ENCODE measurements at places on chromosomes 5 and 9.

DNA sequence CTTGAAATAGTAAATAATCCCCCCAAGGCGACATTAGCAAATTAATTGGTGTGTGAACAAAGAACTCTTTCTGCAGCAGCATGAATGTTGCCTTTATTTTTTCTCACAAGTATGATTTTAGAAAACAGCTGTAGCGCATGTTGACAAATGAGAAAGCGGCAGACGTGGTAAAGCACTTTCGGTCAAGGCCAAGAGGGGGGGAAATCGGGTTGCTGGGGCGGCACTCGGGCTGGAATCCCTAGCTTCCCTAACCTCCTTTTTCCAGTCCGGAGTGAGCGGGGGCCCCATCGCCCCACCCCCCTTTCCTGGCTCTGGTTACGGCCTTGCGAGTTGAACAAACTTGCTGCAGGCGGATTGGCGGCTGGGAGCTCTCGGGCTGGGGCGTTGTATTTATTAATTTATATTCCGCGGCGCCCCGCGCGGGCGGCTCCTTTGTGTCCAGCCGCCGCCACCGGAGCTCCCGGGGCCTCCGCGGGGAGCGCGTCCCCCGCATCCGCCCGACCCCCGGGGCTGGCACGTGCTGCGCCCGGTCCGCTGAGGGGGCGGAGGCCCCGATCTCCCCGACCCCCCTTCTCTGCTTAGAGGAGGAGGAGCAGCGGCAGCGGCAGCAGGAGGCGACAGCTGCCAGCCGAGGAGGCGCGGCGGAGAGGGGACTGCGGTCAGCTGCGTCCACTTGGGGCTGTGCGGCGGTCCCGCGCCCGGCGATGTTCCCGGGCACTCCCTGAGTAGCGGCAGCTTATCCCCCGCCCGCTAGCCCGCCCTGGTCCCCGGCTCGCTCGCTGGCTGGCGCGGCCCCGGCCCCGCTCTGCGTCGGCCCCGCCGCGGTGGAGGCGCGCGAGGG, at the start of gene RHOBTB3:
Gene RHOBTB3, plus strand, starts transcription at position 607 of the 841 bp plus-strand sequence. CDS start 347 bp downstream, outside the sequence.
- H3K4me1 ChIP-seq, result peaks cover 11% of the 10 kb centered on the region
- peak; percentile 31 for DNase-seq
- no peaks in the 10 kb centered on the region for H3K36me3 ChIP-seq

- H3K36me3 ChIP-seq, result no peaks in the 10 kb centered on the region
- H3K4me1 ChIP-seq, result no peaks in the 10 kb centered on the region
- no peak overlapping the region for H3K27ac ChIP-seq
- no peak for DNase-seq
Observed at GRCh38 chr5:62144401-62145022, 161.5 kb upstream of the KIF2A start.

DNA sequence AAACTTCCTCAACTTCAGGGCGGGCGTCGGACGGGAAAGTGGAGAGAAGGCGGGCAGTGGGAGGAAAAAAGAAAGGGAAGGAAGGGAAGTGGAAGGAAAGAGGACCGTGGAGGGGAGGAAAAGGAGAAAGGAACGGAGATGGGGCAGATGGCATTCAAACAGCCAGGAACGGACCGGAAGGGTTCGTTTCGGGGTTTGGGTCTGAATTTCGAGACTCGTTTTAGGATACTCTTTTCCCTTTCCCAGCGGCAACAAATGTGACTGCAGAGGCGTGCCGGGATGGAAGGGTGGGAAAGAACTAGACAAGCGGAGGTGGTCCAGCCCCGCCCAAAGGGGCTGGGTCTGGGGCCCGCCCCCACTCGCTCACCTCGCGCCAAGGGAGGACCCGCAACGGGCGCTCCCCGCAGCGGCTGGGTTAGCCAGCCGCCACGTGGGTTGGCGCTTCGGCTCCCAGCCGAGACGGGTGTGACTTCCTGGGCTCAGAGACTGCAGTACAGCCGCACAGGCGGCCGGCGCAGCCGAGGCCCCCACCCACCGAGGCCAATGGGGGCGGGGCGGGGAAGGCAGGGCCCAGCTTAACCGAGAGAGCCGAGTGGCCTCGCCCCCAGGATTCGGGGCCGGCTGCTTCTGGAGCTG, 2.7 kb downstream of the VCAN start:
- H3K36me3 ChIP-seq, result no peaks in the 10 kb centered on the region
- peak overlapping the region; percentile 21 for H3K4me3 ChIP-seq
- H3K4me1 ChIP-seq, result peaks cover 10% of the 10 kb centered on the region
- DNase-seq, result no peak
- H3K27me3 ChIP-seq, result peaks cover 47% of the 10 kb centered on the region

DNA sequence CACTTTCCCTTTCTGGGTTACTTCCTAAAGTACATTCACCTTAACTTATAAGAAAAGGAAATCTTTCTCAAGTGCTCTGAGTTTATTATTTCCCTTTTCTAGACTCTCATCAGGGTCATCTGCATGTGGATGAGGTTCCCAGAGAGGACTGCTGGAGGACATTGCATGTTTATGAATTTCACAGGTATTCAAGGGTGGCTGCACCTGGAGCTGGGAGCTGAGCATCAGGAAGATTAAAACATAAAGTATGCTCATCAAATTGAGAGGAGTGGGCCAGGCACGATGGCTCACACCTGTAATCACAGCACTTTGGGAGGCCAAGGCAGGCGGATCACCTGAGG, 34.7 kb upstream of the PLIN2 start:
- no peaks in the 10 kb centered on the region for H3K27me3 ChIP-seq
- no peak for DNase-seq
- H3K4me1 ChIP-seq, result peaks cover 16% of the 10 kb centered on the region
- peak overlapping the region; percentile 85 for H3K27ac ChIP-seq

- no peak overlapping the region for H3K4me3 ChIP-seq
- no peaks in the 10 kb centered on the region for H3K4me1 ChIP-seq
- no peak overlapping the region for H3K27ac ChIP-seq
- H3K36me3 ChIP-seq, result no peaks in the 10 kb centered on the region
- H3K27me3 ChIP-seq, result no peaks in the 10 kb centered on the region
Observed at GRCh38 chr9:100268271-100268670, 84.5 kb downstream of the TEX10 start.

- no peak overlapping the region for H3K4me3 ChIP-seq
- no peaks in the 10 kb centered on the region for H3K4me1 ChIP-seq
- H3K27me3 ChIP-seq, result no peaks in the 10 kb centered on the region
- no peak for DNase-seq
Observed at GRCh38 chr5:95572016-95572415, 17.1 kb downstream of the ARSK start.

- no peaks in the 10 kb centered on the region for H3K4me1 ChIP-seq
- H3K27me3 ChIP-seq, result no peaks in the 10 kb centered on the region
- no peaks in the 10 kb centered on the region for H3K36me3 ChIP-seq
- H3K27ac ChIP-seq, result no peak overlapping the region
- H3K4me3 ChIP-seq, result no peak overlapping the region
- no peak for DNase-seq
Observed at GRCh38 chr9:77866878-77867277, 164.7 kb downstream of the GNAQ start.

- H3K4me1 ChIP-seq, result no peaks in the 10 kb centered on the region
- H3K27me3 ChIP-seq, result no peaks in the 10 kb centered on the region
- peak; percentile 5 for DNase-seq
- H3K27ac ChIP-seq, result no peak overlapping the region
Observed at GRCh38 chr9:137828527-137829259, 48.9 kb upstream of the CACNA1B start.

GRCh38 chr5:67815455-67816391, 399.8 kb upstream of the PIK3R1 start:
- DNase-seq, result no peak
- H3K4me3 ChIP-seq, result no peak overlapping the region
- H3K36me3 ChIP-seq, result no peaks in the 10 kb centered on the region
- no peaks in the 10 kb centered on the region for H3K4me1 ChIP-seq
- H3K27me3 ChIP-seq, result peaks cover 3% of the 10 kb centered on the region

DNA sequence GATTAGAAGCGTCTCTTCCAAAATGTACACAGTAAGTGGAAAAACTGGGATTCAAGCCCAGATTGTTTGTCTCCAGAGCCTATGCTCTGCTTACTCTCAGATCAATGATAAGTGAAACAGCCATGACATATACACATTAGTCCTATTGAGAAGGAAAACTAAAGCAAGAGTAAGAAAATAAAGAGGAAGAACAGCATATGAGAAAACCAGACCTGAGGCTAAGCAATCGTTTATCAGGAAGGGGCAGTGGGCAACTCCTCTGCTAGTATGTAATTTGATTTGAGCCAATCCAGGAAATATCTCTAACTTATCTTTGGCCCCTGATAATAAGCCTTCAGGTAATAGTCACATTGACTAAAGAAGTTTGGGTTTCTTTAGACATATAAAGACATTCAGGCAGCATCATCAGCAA, 789.9 kb upstream of the C9orf72 start:
- H3K36me3 ChIP-seq, result no peaks in the 10 kb centered on the region
- no peak for DNase-seq
- no peak overlapping the region for H3K27ac ChIP-seq
- H3K4me3 ChIP-seq, result no peak overlapping the region
- H3K27me3 ChIP-seq, result no peaks in the 10 kb centered on the region

DNA sequence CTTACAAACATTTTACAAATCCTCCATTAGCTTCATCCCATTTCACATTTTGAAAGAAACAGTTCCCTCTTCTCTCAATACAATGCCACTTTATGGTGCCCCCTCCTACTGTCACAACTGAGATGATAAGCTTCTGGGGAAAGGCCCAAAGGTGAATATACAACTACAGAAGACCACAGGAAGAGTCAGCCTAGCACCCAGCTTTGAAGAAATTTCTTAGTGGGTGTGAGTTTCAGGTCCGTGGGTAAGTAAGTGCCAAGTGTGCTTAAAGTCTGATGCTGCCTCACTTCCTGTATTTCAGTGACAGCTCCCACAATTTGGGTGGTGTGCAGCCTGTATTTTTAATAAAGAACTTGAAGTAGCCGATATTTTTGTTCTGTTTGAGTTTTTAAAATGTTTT, 68.1 kb downstream of the ARHGEF28 start:
- no peaks in the 10 kb centered on the region for H3K36me3 ChIP-seq
- H3K4me3 ChIP-seq, result no peak overlapping the region
- H3K27me3 ChIP-seq, result no peaks in the 10 kb centered on the region
- no peaks in the 10 kb centered on the region for H3K4me1 ChIP-seq
- no peak for DNase-seq

GRCh38 chr9:97562542-97562941, 61.1 kb downstream of the TMOD1 start:
- H3K27ac ChIP-seq, result no peak overlapping the region
- no peaks in the 10 kb centered on the region for H3K4me1 ChIP-seq
- H3K4me3 ChIP-seq, result no peak overlapping the region
- peaks cover 28% of the 10 kb centered on the region for H3K27me3 ChIP-seq

- H3K4me1 ChIP-seq, result no peaks in the 10 kb centered on the region
- no peak overlapping the region for H3K27ac ChIP-seq
- H3K27me3 ChIP-seq, result no peaks in the 10 kb centered on the region
- DNase-seq, result no peak
- H3K36me3 ChIP-seq, result peaks cover 22% of the 10 kb centered on the region
- no peak overlapping the region for H3K4me3 ChIP-seq
Observed at GRCh38 chr9:7137040-7137439, 379.3 kb downstream of the KDM4C start.

DNA sequence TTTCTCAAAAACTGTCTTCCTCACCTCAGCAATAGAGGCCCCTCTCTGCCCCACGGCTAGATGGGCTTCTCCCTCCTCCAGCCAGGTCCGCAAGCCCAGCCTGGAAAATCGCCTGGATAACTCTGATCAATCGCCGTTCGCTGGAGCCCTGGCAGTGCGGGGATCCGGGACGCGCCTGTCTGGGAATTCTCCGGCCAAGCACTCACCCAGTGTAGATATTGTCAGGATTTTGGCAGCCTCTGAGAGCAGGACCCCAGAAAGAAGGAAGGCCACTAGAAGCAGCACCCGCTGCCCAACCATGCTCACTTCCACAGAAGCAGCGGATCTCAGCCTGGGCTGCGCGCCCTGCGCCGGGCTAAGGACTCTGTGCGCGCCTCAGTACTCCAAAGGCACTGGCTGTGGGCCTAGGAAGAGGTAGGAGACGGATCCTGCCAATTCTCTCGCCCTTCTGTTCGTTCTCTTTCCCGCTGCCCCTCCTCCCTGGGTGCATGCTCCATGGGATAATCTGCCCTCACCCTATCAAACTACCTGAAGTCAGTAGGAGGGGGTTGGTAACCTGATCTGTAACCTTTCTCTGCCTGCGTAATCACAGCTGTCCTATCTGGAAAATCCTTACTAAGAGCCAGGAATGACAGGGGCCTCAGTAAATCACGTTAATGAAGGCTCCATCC, at the start of gene UGT3A1:
Gene UGT3A1, minus strand, starts transcription at position 450 of the 671 bp plus-strand sequence. Its CDS starts 150 bp downstream, at position 300.
- no peaks in the 10 kb centered on the region for H3K36me3 ChIP-seq
- DNase-seq, result no peak
- no peak within 1 kb of the TSS for H3K4me3 ChIP-seq
- no peak within 1 kb of the TSS for H3K27ac ChIP-seq
- H3K4me1 ChIP-seq, result no peaks in the 10 kb centered on the region

GRCh38 chr5:76610196-76610595, 13.0 kb downstream of the F2RL2 start:
- peaks cover 67% of the 10 kb centered on the region for H3K36me3 ChIP-seq
- H3K27ac ChIP-seq, result no peak overlapping the region
- no peak for DNase-seq
- no peak overlapping the region for H3K4me3 ChIP-seq

DNA sequence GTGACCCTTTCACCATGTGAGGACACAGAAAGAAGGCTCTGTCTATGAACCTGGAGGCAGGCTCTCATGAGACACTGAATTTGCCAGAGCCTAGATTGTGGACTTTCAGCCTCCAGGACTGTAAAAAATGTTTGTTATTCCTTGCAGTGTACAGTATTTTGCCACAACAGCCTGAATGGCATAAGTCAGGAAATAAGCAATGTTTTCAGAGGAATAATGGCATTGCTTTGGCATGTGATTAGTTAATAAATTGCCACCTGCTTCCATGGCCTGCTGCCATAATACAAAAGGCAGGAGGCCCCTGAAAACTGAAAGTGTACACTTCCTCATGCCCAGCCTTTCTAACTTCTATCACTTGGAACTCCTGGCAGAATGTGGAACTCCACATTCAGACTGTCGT, 408.1 kb downstream of the GADD45G start:
- no peaks in the 10 kb centered on the region for H3K36me3 ChIP-seq
- H3K27ac ChIP-seq, result no peak overlapping the region
- H3K27me3 ChIP-seq, result no peaks in the 10 kb centered on the region
- H3K4me1 ChIP-seq, result no peaks in the 10 kb centered on the region
- DNase-seq, result no peak

DNA sequence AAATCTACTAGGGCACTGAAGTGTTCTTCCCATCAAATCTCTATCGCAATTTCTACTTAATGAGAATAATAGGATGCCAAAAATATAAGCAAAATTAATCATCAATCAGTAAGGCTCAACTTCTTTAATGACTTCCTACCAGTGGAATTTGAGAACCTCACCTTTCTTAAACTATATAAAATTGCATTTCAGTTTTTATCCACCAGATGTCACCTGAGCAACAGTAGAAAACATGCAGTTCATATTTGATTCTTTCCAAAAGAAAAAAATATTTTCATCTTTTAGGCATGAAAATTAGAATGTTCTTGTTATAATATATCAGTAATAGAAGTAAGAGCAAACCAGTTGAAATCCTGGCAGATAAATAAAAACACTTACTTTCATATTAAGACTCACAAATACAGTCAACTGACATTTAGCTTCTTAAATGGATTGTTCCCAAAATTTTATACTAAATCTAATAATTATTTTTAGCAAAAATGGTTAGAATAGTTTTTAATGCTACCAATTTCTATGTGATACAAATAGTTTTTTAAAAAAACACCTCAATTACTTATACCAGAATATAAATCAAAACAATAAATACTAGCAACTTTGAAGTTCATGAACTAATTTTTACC, 13.4 kb upstream of the CCDC112 start:
- H3K4me1 ChIP-seq, result no peaks in the 10 kb centered on the region
- no peak for DNase-seq
- H3K4me3 ChIP-seq, result no peak overlapping the region
- H3K36me3 ChIP-seq, result no peaks in the 10 kb centered on the region

Data from T-cell (primary cell).